Fibroblast of the aortic adventitia (primary cell): ENCODE measurements at places on chromosomes 12 and 14. TPM values are rescaled to one million over a fixed set of nuclear protein-coding genes. Genes with fewer than 3 reads are reported as not detected.

The AQP2 gene
- not detected in 2 replicates for total RNA-seq

The KRT73 gene
- not detected in 2 replicates for total RNA-seq

The FSCB gene
- 0.09 and 1.4 TPM in 2 replicates for total RNA-seq

The E2F7 gene
- 2.3 and 23.4 TPM in 2 replicates for total RNA-seq

The ENDOU gene
- total RNA-seq = 0.36 TPM in 1 of 2 replicates, not detected in the other

The DIO2 gene
- total RNA-seq = 0.74 and 66.0 TPM in 2 replicates

The SIRT4 gene
- total RNA-seq = 0.90 and 3.6 TPM in 2 replicates

The HDAC7 gene
- 48.9 and 78.8 TPM in 2 replicates for total RNA-seq

The FAM161B gene
- 2.3 and 3.1 TPM in 2 replicates for total RNA-seq

The HOXC4 gene
- total RNA-seq = 0.36 and 1.4 TPM in 2 replicates

The TAS2R20 gene
- total RNA-seq = 1.9 and 5.0 TPM in 2 replicates

The ABCC9 gene
- total RNA-seq = 20.0 and 20.3 TPM in 2 replicates

The SPRING1 gene
- 7.0 and 24.4 TPM in 2 replicates for total RNA-seq

The LYZ gene
- not detected in 2 replicates for total RNA-seq

The PRKAG1 gene
- total RNA-seq = 52.4 and 95.9 TPM in 2 replicates

The ZCRB1 gene
- 40.1 and 130 TPM in 2 replicates for total RNA-seq

The SLC6A15 gene
- total RNA-seq = 8.9 and 53.3 TPM in 2 replicates

The DNAJC22 gene
- total RNA-seq = 1.6 and 2.5 TPM in 2 replicates

The LRRIQ1 gene
- 1.5 and 2.7 TPM in 2 replicates for total RNA-seq

The PDE3A gene
- 16.2 and 17.2 TPM in 2 replicates for total RNA-seq

The NTN4 gene
- 8.7 and 71.8 TPM in 2 replicates for total RNA-seq

The APOLD1 gene
- total RNA-seq = 3.6 and 9.2 TPM in 2 replicates

The SPTLC2 gene
- 36.7 and 60.0 TPM in 2 replicates for total RNA-seq

The RHEBL1 gene
- total RNA-seq = 0.25 and 0.54 TPM in 2 replicates

The RERG gene
- total RNA-seq = not detected in 2 replicates

The RBM23 gene
- total RNA-seq = 48.7 and 101 TPM in 2 replicates

The KRT74 gene
- not detected in 2 replicates for total RNA-seq

The MEG3 gene
- total RNA-seq = 155 and 168 TPM in 2 replicates

The MANSC4 gene
- total RNA-seq = not detected in 2 replicates

The DDX11 gene
- 15.2 and 17.0 TPM in 2 replicates for total RNA-seq

The TEX52 gene
- not detected in 2 replicates for total RNA-seq

The CIROP gene
- 1.8 TPM in 1 of 2 replicates, not detected in the other for total RNA-seq

The GXYLT1 gene
- 6.1 and 9.8 TPM in 2 replicates for total RNA-seq

The AQP5 gene
- 0.72 and 2.4 TPM in 2 replicates for total RNA-seq

The TCTN2 gene
- 11.1 and 18.5 TPM in 2 replicates for total RNA-seq
